ENCODE measurements at places on chromosomes 5 and 9. TPM values are rescaled to one million over a fixed set of nuclear protein-coding genes. Genes with fewer than 3 reads are reported as not detected.

GRCh38 chr5:84372066-84372695, 12.5 kb downstream of the EDIL3 start:
- DNase-seq: no peak

DNA sequence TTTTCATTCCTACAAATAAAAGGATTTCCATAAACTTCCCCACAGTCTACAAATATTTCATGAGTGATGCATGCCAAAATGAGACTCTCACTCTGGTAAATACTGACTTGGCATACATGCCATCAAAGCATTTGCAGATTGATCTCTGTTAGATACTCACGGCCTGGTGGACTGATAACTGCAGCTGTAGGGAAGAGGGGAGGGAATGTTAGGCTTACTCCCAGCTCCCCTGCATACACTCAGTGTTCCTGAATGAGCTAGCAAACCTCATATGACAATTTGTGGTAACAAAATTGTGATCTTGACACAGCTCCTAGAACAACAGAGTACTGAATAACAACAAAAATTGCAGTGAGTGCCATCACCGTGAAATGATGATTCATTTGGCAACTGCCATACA, 435.3 kb downstream of the NR2F1-AS1 start:
- no peak for DNase-seq

- DNase-seq: no peak
Observed at GRCh38 chr5:135964670-135965320, 10.0 kb upstream of the LECT2 start.

DNA sequence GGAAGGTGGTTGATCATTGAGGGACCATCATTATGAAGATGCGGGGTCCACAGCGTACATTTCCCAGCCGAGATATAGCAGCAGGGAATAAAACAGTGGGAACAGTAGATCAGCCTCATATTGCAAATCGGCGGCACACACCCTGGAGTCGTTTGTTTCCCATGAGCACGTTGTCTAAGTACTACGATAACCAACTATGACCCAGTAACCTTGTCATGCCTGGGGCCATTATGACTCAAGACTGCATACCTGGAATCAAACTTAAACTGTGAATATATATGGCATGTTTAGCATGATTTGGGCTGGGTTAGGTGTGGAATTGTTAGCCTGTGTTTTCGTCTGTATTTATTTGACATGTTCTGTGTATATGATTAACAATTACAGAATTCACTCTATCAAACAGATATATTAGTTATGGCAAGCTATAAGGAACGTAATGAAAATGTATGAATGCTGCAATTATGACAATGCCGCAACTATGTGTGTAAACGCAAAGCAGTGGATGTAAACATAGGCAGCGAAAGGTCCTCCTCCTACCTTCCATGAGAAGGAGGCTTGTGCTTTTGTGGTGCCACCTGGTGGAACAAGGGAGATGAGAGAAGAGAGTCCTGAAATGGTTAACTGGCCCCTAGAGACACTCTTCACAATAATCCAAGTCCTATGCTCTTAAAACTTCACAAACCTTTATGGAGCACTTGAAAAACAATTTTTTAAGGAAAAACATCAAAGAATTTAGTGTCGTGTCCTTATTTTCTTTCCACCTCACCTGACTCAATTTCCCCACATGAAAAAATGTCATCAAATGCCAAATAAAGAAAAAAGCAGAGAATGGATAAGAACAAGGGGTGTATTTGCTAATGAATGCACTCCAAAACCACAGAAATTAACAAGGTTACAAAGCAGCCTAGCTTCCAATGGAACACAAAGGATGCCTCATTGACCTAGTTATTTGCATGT, 47.1 kb downstream of the SEMA5A start:
- no peak for DNase-seq

GRCh38 chr9:38331141-38331540, 61.4 kb upstream of the ALDH1B1 start:
- DNase-seq: no peak

- no peak for DNase-seq
Observed at GRCh38 chr9:121734465-121734864, 83.0 kb downstream of the DAB2IP start.

DNA sequence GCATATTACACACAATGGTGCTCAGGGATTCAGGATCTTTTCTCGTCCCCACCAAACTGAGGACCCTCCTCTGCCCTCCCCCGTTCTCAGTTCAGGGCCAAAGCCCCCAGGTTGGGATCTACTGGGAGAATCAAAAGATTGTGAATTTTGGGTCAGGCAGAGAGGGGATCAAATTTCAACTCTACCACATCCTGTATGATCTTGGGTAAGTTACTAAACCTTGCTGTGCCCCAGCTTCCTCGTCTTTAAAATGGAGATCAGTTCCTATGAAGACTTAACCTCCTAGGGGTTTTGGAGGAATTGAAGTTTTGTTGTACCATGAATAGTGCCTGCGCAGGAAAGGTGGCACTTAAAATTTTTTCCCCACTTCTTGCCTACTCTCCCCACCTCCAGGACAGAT, 62.4 kb downstream of the RAI14 start:
- no peak for DNase-seq

- no peak for DNase-seq
Observed at GRCh38 chr5:75214928-75215327, 21.8 kb downstream of the ANKRD31 start.

- no peak for DNase-seq
Observed at GRCh38 chr9:80492221-80492620, 920.5 kb downstream of the TLE4 start.

DNA sequence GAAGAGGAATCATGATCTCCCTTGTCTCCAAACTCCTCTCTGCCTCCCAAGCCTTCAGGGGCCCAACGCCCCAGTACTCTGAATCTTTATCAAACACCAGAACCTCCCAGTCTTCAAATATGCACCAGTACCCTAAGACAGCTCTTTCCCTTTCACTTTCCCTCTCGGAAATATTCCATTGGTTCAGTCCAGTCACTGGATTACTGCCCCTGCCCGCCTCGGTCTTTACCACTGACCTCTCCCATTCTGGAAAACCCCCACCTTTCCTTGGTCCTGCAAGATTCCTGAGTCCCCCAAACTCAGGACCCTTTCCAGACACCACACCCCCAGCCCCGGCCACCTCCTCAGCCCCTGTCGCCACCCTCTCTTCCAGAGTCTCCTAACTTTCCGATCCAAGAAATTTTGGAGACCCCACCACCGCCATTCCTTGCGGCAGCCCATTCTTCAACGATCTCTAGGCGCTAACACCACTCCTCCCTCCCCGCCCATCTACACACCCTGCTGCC, 674 bp downstream of the C5orf15 start:
- DNase-seq: no peak

Gene OTP
- total RNA-seq: not detected

DNA sequence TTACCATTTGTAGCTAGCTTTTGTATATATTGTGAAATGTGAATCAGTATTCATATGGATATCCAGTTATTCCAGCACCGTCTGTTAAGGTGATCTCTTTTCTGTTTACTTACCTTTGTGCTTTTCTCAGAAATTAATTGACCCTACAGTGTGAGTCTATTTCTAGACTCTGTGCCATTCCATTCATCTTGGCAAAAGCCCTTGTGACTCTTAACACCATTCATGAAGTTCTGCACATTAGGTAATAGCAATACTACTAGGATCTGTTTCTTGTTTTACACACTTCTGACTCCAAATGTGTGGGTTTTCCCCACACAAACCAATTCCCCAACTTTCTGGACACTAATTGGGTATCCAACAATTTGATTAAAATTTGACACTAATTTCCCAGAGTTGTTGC, 40.4 kb downstream of the SLC12A2 start:
- DNase-seq: no peak

GRCh38 chr5:113692891-113693457, 179.5 kb downstream of the YTHDC2 start:
- DNase-seq: no peak

Gene SUSD3
- total RNA-seq: 21.4 TPM

Gene GNAQ
- total RNA-seq: 46.0 TPM

Gene IFNB1
- total RNA-seq: not detected

Gene SPAG8
- 0.21 TPM for total RNA-seq

DNA sequence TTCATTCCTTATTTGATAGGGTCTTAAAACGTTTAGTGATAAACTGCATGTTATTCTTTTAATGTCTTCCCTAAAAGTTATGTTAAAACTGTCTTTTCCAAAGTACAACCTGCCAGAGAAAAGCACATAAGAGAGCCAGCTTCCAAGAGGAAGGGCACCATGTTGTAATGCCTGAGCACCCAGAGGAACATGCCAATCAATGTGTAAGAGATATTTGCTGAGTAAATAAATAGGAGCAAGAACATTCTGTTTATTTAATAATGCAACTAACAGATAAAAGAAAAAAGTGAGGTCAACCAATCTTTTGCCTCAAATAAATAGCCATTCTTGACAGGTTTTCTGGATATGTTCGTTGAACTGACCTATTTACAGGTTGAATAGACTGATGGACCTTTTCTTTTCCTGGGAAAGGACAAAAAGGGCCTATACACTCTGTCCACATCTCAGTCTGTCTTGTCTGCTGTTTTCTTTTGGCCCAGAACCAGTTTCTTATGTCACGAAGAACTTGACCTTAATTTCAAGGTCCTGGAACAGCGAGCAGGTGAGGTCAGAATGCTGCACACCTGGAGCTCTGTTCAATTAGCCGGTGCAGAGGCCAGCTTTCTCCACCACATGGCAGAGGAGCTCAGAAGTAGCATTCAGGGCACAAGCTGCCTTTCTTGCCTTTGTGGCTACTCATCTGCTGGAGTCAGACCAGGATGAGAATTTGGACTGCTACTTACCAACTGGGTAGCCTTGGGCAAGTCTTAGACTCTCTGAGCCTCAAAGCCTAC, 77.7 kb downstream of the PLCXD3 start:
- no peak for DNase-seq

Data from thoracic aorta (tissue), 2 donors.